ENCODE measurements at places on chromosomes 7 and 10. TPM values are rescaled to one million over a fixed set of nuclear protein-coding genes. Genes with fewer than 3 reads are reported as not detected.

The OR2A5 gene
- not detected for total RNA-seq

The RBM20 gene
- 0.89 TPM for total RNA-seq

The LIPJ gene
- total RNA-seq: not detected

The EPO gene
- total RNA-seq: not detected

- peak; percentile 66 for DNase-seq
- H3K4me1 ChIP-seq: peaks cover 33% of the 10 kb centered on the region
- H3K36me3 ChIP-seq: no peaks in the 10 kb centered on the region
These were observed 26.7 kb downstream of the CPXM2 start for GRCh38 chr10:123864923-123865322.

GRCh38 chr7:152699079-152699478 lies 23.1 kb upstream of the XRCC2 start:
- H3K27me3 ChIP-seq: no peaks in the 10 kb centered on the region
- H3K36me3 ChIP-seq: no peaks in the 10 kb centered on the region
- no peak for DNase-seq
- no peaks in the 10 kb centered on the region for H3K4me1 ChIP-seq
- no peak overlapping the region for H3K4me3 ChIP-seq
- H3K27ac ChIP-seq: no peak overlapping the region

DNA sequence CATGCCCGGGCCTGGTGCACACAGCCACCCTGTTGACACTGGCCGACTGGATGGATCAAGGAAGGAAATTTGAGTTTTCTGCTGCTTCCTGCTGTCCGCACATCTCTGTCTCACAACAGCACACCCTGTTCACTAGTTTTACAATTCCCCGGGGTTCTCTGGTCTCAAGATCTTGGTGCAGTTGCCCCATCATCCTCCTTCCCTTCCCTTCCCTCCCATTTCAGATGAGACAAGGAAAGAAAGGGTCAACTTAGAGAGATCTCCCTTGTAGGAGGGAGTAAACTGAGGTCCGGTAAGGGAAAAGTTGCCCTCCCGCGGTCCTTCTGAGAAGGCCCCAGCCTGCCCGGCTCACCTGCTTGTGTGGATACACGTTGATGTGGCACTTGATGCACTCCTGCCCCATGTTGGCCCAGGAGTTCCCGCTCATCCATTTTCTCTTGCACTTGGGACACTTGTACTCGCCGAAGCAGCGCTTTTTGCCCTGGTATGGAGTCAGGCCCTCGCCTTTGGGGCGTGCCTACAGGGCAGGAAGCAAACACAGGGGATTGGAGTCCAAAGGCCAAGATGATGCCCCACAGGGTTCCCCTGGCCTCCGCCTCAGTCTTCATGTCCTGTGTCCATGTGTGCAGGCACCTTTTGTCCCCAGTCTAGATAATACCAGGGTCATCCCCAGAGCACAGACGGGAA lies 46.8 kb downstream of the PPIF start:
- peaks cover 52% of the 10 kb centered on the region for H3K36me3 ChIP-seq
- peaks cover 4% of the 10 kb centered on the region for H3K4me1 ChIP-seq
- H3K27me3 ChIP-seq: no peaks in the 10 kb centered on the region
- no peak for DNase-seq
- no peak overlapping the region for H3K27ac ChIP-seq

GRCh38 chr10:51427758-51428157 lies 271.6 kb downstream of the CSTF2T start:
- DNase-seq: no peak
- no peak overlapping the region for H3K4me3 ChIP-seq
- H3K27me3 ChIP-seq: no peaks in the 10 kb centered on the region
- no peak overlapping the region for H3K27ac ChIP-seq

- H3K36me3 ChIP-seq: no peaks in the 10 kb centered on the region
- H3K27me3 ChIP-seq: no peaks in the 10 kb centered on the region
- H3K4me1 ChIP-seq: no peaks in the 10 kb centered on the region
- no peak overlapping the region for H3K4me3 ChIP-seq
These were observed 25.9 kb downstream of the DNAH11 start for GRCh38 chr7:21568762-21569161.

DNA sequence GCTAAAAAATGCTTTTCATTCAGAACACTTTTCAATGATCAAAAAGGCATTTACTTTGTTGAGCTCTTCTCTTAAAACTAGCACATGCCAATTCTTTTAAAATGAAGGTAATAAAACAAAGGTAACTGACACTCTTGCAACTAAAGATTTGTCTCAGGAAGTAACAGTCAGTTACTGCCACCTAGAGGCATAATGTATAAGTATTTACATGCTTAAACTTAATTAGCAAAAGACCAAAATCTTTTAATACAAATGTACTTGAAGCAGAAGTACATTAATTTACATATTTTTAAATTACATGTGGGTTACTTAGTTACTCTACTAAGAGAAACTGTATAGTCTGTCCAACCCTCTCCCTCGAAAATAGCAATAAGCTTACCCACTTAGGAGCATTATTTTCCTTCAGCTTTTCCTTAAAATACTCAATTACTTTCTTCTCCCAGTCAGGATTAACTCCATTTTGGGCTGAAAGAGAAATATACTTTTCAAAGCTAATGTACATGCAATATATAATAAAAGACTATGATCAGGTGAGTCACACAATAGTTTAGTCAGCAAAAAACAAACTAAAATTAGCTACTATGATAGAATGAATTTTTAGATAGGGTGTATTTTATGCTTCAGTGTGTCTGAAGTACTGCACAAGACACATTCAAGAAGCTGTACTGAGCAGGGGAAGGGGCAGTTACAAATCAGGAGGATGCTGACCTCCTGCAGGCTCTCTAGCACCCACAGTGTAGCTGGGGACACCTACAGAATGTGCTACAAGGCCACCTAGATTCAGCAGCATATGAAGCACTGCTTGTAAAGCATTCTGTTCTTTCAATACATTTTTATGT lies 13.0 kb downstream of the MCMBP start:
- no peaks in the 10 kb centered on the region for H3K4me1 ChIP-seq
- H3K4me3 ChIP-seq: no peak overlapping the region
- no peaks in the 10 kb centered on the region for H3K27me3 ChIP-seq
- peak; percentile 70 for DNase-seq

- peak; percentile 77 for DNase-seq
- peaks cover 34% of the 10 kb centered on the region for H3K4me1 ChIP-seq
- H3K27me3 ChIP-seq: no peaks in the 10 kb centered on the region
- peak overlapping the region; percentile 34 for H3K4me3 ChIP-seq
- H3K36me3 ChIP-seq: no peaks in the 10 kb centered on the region
These were observed 162.2 kb downstream of the SH3PXD2A start for GRCh38 chr10:103692952-103693811.

Data from stomach (tissue), 19 donors.